ENCODE measurements at places on chromosomes 12 and 14.
A peak's percentile ranks its signal among the peaks of the same experiment; 100 is the strongest.

DNA sequence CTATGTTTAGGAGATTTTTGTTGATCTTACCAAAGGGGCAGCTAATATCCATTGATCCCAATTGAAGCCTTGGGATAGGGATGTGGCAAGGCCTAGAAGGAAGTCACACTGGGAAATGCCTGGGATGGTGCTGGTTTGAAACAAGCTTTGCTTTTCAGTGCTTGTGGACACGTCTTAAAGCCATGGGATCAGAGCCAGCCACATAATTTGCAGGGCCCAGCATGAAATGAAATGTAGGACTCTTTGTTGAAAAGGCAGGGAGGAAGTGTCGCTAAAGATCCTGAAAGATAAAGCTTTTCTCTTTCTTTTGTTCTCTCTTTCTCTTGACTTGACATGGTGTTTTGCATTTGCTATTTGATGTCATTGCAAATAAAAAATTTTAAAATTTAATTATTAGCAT, 5.0 kb downstream of the TTC9 start:
- DNase-seq, result no peak

GRCh38 chr12:3646561-3647241, 106.2 kb downstream of the CRACR2A start:
- no peak for DNase-seq

DNA sequence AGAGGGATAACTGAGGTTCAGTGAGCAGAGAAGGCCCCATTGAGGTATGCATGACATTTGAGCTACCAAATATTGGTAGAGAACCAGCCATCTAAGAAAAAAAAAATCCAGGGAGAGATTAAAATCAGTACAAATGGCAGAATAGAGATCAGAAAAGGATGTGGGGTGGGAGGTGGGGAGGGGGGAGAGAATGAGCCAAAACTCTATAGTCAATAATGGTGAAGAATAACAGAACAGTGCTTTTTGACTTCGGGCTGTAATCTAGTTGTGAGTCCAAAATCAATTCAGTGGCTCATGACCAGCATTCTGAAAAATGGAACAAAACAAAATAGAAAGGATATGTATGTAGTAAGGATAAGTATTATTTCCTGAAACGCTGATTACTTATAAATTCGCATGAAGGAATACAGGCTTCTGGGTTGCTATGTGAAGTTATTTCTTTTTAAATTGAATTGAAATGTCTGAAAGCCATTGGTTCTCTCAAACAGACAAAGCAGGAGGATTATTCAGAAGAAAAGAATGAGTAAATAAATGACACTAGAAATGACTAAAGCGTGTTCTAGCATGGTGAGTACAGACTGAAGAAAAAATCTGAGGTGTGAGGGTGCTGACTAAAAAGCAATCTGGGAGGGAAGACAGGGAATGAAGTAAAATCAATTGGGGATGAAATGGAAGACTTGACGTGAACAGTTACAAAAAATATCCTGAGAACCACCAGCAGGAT, 72.4 kb downstream of the ATP2B1 start:
- no peak for DNase-seq

DNA sequence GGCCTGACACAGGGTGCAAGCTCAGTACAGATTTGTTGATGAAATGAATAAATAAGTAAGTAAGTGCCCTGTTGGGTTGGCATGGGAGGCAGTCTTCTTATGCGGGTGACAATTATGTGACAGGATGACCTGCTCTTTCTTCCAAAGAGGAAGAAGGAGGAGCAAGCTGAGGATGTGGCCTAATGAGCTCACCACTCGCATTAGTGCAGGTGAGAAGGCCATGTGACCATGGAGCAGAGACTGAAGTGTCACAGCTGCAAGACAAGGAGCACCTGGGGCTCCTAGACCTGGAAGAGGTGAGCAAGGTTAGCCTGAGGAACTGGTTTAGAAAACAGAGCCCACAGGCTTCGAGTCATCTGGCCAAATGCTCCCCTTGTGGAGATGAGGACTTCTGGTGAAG, 34.9 kb downstream of the LRTM2 start:
- DNase-seq, result peak; percentile 45

GRCh38 chr14:95396221-95396620, 76.5 kb upstream of the CLMN start:
- no peak for DNase-seq

DNA sequence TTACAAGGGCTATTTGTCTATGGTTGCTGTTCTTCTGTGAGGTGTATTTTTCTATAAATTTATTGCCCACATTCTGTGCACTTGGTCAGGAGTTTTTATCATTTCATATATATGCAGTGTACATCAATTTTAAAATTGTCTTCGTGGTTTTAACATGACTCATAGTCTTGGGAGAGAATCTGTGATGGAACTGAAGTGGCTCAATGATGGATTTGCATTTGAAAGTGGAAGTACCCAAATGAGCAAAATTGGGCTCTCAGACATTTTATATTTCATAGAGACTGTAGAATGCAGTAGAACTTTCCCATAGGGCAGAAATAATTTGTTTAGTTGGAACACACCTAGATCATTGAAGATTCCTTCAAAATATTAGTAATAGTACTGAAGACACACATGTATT, 1.9 kb upstream of the SCFD1 start:
- no peak for DNase-seq

DNA sequence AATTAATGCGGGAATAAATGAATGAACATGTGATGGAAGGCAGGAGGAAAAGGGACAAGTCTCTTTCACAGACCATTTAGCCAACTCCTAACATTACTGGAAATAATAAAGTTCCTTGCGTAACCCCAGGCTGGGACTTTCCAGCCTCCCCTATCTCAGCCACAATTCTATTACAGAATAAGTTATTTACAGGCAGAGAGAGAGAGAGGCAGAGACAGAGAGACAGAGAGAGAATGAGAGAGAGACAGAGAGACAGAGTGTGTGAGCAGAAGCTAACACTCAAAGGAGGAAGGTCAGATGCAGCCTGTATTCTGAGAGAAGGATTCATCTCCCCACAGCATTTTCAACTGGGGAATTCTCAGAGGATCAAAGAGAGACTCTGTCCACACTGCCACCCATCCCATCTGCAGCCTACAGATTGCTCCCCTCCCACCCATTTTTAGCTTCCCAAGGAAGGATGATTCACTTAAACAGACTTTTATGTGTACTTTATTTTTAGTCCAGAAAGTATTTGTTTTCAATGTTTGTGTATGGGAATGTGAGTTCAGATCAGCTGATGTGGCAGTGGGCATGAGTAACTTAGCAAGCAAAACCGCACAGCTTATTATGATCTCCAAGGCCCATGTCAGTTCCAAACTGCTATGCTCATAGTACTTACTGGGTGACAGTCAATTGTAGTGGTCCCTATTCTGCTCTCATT, 165.7 kb downstream of the CAND1 start:
- DNase-seq, result no peak

DNA sequence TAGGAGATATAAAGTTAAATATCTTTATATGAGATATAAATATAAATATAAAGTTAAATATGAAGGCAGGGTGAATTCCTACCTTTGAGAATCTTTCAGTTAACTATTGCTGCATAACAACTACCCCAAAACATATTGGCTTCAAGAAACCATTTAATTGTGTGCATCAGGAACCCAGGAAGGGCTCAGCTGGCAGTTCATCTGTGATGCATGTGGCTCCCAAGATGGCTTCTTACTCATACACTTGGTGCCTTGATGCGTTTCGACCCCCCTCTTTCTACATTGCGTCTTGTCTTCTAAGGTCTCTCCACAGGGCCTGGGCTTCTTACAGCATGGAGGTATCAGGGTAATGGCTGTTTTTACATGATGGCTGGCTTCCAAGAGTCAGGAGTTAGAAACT, 253.9 kb upstream of the CRY1 start:
- DNase-seq, result no peak

GRCh38 chr12:94592080-94592479, 58.3 kb downstream of the TMCC3 start:
- no peak for DNase-seq

DNA sequence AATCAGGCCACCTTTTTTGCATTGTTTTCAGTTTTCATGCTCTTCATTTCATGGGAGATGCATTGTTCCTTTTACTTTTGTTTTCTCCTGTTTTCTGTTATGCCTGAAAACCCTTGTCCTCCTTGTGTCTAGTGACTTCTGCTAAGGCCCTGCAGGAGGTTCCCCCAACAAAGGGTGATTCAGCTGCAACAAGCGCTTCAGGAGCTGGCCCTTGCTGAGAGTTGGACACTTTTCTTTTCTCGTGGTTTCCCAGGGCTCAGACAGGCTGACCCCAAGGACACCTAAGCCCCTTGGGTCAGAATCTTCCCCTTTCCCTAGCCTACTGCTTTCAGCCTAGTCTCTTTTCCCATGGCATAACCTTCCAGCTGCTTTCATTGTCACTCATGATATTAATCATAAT, 98.9 kb downstream of the PLXNC1 start:
- no peak for DNase-seq

DNA sequence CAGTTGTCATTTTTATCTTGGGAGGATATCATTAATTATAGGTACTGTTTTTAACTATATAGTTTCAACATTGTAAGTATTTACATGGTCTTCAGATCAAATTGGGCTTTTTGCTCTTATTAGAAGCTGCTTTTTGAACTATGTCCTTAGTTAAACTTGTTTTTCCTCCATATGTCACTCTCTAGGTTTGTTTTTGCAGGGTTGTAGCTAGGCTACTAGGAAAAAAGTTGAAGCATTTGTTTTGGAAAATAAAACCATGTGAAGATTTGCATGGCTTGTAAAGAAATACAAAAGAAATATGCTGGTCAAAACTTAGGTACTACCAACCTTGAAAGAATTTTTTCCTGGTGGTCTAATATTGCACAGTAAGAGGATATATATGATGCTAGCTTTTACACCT, 3.4 kb downstream of the ARID2 start:
- no peak for DNase-seq

DNA sequence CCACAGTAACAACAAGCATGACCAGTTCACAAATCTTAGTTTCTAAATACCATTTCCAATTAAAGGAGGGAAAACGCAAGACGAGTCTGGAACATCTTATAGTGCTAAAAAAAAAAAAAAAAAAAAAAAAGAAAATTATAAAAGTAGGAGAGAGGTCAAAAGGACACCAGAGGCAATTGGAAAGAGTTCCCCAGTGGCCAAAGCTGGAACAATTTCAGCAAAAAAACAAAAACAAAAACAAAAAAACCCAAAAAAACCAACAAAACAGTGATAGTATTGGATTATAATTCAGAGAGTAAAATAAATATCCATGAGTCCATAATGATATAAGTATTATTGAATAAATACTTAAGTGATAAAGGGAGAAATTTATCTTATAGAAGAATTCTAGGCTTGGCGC, 10.3 kb upstream of the NAP1L1 start:
- DNase-seq, result no peak

DNA sequence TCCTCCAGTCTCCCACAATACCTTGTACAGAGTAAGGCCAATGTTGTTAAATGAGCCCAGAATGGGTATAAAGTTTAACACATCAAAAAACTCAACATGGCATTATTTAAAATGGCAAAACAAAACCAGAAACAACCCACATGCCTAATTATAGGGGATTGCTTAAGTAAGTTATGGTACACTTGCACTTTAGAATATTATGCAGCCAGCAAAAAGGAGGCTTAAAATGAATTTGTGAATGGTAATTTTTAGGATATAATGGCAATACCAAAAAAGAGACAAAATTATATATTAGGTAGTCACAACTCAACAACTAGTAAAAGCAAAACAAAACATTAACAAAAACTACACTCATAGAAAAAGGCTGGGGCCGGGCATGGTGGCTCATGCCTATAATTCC, 39.7 kb downstream of the SYNE3 start:
- no peak for DNase-seq

GRCh38 chr14:101733211-101733610, 28.3 kb upstream of the PPP2R5C start:
- DNase-seq, result peak; percentile 52

DNA sequence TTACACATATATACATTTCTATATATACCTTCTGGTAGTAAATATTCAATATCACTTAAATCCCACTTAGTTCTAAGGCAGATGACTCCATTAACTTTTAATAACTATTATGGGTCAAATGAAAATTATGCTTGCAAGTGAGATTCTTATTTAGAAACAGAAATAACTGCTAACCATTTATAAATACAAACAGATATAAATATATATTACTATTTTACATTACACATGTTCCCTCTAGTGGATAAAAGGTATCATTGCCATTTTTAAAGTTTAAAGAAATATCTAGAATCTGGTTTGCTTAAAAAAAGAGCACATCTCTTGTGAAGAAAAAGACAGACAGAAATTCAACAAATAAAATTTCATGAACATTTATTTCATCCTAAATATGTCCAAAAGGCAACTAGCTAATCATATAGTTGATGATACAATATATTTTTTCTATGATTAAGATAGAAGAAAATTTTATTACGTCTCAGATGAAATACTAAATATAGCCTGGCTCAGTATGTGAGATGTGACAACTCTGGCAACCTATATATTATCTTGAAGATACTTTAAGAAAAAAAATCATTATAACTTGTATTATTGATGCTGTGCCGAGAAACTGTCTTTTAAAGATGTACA, 11.7 kb upstream of the RAD51AP1 start:
- DNase-seq, result no peak

DNA sequence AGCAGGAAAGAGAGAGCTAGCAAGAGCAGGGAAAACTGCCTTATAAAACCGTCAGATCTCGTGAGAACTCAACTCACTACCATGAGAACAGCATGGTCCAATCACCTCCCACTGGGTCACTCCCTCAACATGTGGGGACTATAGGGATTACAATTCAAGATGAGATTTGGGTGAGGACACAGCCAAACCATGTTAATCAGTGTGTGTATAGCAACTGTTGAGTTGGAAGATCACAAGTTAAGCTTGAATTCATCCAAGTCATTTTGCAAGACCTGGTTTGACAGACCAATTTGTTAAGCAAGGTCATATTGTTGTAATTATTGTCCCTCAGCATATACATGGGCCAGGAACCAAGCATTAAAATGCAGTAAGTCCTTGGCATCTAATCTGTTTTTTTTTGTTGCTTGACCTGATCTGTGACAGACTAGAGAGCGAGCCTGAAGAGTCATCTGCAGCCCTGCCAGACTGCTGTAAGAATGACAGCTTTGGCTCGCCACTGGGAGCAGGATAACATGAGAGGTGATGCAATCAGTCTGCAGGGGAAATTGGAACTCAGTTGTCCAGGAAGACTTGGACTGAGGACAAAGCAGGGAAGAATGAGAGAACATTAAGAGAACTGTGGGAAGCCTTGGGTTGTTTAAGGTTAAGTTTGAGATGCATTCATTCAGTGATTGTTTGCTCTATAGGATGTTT, 297.6 kb upstream of the SEL1L start:
- DNase-seq, result peak; percentile 76

GRCh38 chr14:32559048-32559447, 229.9 kb downstream of the AKAP6 start:
- DNase-seq, result no peak
